ENCODE measurements at places on chromosomes 1 and 21. TPM values are rescaled to one million over a fixed set of nuclear protein-coding genes. Genes with fewer than 3 reads are reported as not detected.

The ADCY10 gene
- 0.07 TPM for total RNA-seq

The CCDC17 gene
- total RNA-seq = 5.9 TPM

The RAD54L gene
- 33.1 TPM for total RNA-seq

DNA sequence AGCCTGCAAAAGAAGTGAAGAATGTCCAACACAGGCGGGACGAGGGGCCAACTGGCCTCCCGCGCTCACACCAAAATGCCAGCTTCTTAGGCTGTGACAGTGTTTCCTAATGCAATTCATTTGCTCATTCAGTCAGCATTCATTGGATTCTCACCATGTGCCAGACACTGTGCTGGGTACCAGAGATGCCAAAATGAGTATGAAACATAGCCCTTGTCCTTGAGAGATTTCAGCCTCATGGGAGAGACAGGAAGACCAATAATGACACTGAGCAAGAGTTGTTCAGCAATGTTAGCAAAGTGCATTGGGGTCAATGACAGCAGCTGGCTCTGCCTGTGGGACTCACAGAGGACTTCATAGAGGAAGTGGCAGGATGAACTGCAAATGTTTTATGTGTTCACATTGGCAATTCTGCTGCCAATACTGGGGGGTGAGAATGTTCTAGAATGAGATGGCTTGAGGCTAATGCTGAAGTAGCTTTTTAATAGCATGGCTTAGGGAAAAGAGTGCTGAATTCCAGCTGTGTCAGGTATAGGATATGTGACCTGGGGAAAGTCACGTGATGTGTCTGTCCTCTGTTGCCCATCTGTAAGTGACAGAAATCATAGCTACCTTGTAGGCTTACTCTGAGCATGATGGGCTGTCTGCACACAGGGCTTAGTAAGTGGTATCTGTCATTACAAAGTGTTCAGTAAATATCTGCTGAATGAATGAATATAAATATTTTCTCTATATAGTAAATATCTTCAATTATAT, 58.3 kb upstream of the KIF26B start:
- no peak for DNase-seq

DNA sequence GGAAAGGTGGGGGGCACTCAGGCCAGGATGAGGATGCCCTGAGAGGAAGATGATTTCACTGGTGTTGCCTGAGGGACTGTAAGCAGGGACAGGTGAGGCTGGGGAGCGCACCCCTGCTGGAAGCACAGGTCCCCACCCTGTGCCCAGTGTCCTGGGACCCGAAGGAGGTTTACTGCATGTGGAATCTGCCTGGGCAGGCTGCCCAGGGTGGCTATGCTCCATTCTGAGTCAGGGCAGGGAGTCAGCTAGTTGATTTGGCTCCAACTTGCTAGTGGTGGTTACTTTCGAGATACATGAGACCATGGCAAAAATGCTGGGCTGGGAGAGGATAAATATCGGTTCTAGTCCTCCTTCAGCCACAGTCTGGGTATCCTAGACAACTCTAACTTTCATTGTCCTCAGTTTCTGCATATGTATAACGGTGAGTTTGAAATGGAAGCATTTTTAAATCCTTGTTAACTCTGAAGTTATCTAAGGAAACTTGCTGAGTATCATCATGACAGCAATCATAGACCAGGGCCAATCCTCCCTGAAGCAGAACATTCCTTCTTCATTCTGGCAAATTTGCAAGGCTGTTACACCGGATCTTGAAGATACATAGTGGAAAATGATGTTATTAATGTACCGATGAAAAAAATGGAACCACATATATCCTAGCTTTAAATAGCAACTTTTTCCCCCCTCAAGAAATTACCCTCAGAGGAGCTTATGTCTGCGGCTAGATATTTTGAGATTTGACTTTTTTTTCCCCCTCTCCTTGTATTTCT, 7.7 kb downstream of the TLR5 start:
- DNase-seq = no peak
